ENCODE measurements at places on chromosomes 2 and 18. TPM values are rescaled to one million over a fixed set of nuclear protein-coding genes. Genes with fewer than 3 reads are reported as not detected.

The ST3GAL5 gene
- 18.1 TPM for total RNA-seq

The EHBP1 gene
- 125 TPM for total RNA-seq

The PSTPIP2 gene
- total RNA-seq: 5.6 TPM

DNA sequence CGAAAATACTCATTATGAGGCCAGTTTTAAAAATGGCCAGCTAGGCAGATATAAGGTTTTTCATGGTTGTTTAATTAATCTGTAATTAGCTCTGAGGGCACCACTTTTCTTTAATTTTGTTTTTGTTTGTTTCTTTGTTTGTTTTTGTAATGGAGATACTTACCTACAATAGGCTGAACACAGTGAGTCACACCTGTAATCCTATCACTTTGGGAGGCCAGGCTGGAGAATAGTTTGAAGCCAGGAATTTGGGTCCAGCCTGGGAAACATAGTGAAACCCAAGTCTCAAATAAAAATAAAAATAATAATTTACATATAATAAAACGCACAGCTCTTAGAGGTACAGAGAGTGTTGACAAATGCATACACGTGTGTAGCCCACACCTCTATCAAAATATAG is 56.8 kb upstream of the MSH2 start:
- no peak for DNase-seq

DNA sequence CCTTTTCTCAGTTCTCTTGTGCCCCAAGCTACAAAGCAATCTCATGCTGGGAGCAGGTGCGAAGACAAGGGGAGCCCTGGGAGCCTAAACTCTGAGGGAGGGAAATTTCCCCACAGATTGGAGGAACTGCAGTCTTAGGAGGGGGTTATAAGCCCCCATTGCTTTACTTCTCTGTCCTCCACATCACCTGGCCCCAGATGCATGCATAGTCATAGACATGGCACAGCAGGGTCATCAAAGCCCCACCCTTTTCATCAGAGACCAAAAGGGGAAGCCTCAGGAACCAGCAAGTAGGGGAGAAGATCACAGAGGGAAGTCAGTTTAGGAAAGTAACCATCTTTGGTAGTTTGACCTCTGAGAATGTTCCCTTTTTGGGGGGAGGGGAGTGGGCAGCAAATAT is 33.7 kb downstream of the LANCL1 start:
- DNase-seq: no peak

DNA sequence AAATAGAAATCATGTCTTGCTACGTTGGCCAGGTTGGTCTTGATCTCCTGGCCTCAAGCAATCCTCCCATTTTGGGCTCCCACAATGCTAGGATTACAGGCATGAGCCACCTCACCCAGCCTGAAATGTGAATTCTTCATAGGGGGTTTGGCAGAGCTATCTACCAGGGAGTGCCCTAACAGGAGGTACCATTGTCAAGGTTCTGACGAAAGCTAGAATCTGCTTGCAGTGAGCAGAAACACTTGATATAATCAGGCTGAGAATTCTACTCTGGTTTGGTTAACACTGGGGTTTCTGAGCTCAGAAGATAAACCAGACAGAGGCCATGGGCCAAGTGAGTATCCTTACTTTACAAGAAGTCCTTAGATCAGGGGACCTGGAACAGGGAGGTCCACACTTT is 7.2 kb upstream of the LAMA3 start:
- DNase-seq: no peak
